ENCODE measurements at places on chromosomes 2 and 18. TPM values are rescaled to one million over a fixed set of nuclear protein-coding genes. Genes with fewer than 3 reads are reported as not detected.

Gene NYAP2
- total RNA-seq = not detected

Gene GALR1
- total RNA-seq = not detected

Gene POLR1B
- total RNA-seq = 44.7 TPM

Gene CDH7
- not detected for total RNA-seq

Gene TLX2
- not detected for total RNA-seq

Gene SNRPD1
- 10.5 TPM for total RNA-seq

Gene CSRNP3
- total RNA-seq = 6.5 TPM

Gene RESP18
- not detected for total RNA-seq

Gene CTAGE1
- total RNA-seq = not detected

Gene KYNU
- 177 TPM for total RNA-seq

Gene APCDD1
- total RNA-seq = 3.7 TPM

Gene IL1RL2
- total RNA-seq = 0.33 TPM

Gene SERPINB11
- not detected for total RNA-seq

Gene IL36A
- total RNA-seq = not detected

Gene C2orf74
- 5.0 TPM for total RNA-seq

Gene RRM2
- 64.6 TPM for total RNA-seq

Gene HOXD9
- not detected for total RNA-seq

Gene RNF152
- total RNA-seq = 3.6 TPM

Gene ACOXL
- not detected for total RNA-seq

Gene TBR1
- total RNA-seq = 0.31 TPM

Gene HMSD
- not detected for total RNA-seq

Gene PRKCE
- total RNA-seq = 28.4 TPM

Gene GDF7
- not detected for total RNA-seq

Gene CACNB4
- under 0.01 TPM for total RNA-seq

Gene KCNIP3
- 50.3 TPM for total RNA-seq

Gene SMYD5
- 23.6 TPM for total RNA-seq

Gene FSIP2
- not detected for total RNA-seq

Gene C18orf54
- total RNA-seq = 2.5 TPM

Gene GAREM1
- 12.0 TPM for total RNA-seq

Gene ASB18
- total RNA-seq = not detected

Gene SFXN5
- 14.1 TPM for total RNA-seq

Gene GALNT1
- total RNA-seq = 48.4 TPM

Gene PID1
- 4.5 TPM for total RNA-seq

Gene COL3A1
- 31.3 TPM for total RNA-seq

Gene PCARE
- under 0.01 TPM for total RNA-seq

Gene CNDP1
- not detected for total RNA-seq

Gene AKAIN1
- total RNA-seq = not detected

Gene PPP1R1C
- 0.34 TPM for total RNA-seq

Gene SLC9A2
- not detected for total RNA-seq

Gene NAT8
- not detected for total RNA-seq

Gene ARHGEF4
- 1.5 TPM for total RNA-seq

Gene PUM2
- 38.9 TPM for total RNA-seq

Gene CFC1
- not detected for total RNA-seq

Gene EGR4
- not detected for total RNA-seq

Gene PLB1
- under 0.01 TPM for total RNA-seq

Gene SNX17
- total RNA-seq = 136 TPM

Gene C2orf15
- not detected for total RNA-seq

Gene ANKRD23
- total RNA-seq = 5.1 TPM

Gene PLCL1
- 0.33 TPM for total RNA-seq

Gene NPPC
- total RNA-seq = 10.7 TPM

Gene DLGAP1
- total RNA-seq = 16.4 TPM

Gene RND3
- 55.2 TPM for total RNA-seq

Gene GALNT14
- 29.8 TPM for total RNA-seq

Gene AQP4
- under 0.01 TPM for total RNA-seq

Gene CNRIP1
- total RNA-seq = 25.3 TPM

Gene RNU2-63P
- under 0.01 TPM for total RNA-seq

Gene MTX2
- 25.4 TPM for total RNA-seq

Gene ZNF2
- 8.7 TPM for total RNA-seq
